ENCODE measurements at places on chromosomes 2 and 18. TPM values are rescaled to one million over a fixed set of nuclear protein-coding genes. Genes with fewer than 3 reads are reported as not detected.
A peak's percentile ranks its signal among the peaks of the same experiment; 100 is the strongest.

- peak; percentile 21 for DNase-seq
Measured at GRCh38 chr2:48415836-48416515, 114.0 kb upstream of the STON1 start.

- DNase-seq, result peak; percentile 32
Measured at GRCh38 chr18:57705011-57705410, 83.4 kb upstream of the NARS1 start.

DNA sequence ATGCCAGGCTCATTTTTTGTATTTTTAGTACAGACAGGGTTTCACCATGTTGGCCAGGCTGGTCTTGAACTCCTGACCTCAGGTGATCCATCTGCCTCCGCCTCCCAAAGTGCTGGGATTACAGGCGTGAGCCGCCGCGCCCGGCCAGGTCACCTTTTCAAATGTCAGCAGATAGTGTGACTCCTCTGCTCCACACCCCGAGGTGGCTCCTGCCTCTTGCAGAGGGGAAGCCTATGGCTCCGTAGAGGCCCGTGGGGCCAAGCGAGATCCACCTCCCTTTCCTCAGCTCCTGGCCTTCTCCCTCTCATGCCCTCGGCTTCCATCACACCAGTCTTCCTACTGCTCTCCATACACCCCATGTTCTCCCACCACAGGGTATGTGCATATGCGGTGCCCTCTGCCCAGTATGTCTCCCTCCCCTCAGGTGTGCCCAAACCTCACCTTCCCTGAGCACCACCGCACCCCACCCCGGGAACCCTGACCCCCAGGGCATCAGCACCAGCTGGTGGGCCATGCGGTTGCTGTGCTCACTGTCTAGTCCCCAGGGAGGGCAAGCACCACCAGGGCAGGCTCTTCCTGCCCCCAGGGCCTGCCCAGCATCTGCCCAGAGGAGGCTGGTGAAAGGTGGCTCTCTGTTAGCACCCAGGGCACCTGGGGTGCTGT, 10.7 kb downstream of the GPR17 start:
- DNase-seq, result no peak

DNA sequence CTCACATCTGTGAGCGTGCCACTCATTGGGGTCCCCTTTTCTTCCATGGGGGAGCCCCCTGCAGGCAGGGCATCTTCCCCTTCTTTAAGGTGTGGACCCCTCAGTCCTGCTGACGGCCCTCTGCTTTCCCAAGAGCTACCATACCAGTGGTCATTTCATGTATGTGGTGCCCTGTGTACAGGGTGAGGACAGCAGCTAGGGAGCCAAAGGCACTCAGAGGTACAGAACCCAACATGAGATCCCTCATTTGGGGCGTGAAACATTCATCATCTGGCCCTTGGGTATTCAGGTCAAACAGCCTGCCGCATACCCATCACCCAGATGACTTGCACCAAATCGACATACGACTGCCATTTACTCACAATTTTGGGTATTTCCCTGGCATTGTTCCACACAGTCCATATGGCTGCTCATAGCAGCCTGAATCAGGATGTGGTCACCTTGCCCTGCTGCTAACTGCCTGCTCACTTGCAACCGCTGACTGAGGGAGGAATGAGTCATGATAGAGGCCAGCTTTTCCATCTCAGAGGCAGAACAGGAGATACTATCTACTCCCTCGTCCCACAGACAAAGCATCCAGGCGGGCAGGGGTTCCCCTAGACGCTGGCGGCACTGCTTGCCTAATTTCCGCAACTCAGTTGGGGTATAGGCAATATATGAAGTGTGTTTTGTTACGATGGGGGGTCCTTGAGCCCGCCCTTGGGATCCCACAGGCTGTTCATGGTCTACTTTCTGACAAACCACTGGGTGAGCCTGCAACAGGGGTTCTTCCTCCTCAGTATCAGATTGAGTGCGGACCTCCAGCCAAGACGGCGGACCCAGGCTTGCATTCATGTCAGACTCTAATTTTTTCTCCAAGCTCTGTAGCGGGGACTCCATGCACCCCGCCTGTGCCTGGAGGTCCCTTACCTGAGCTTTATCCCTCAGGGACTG, 228.6 kb downstream of the SATB2 start:
- DNase-seq, result no peak

DNA sequence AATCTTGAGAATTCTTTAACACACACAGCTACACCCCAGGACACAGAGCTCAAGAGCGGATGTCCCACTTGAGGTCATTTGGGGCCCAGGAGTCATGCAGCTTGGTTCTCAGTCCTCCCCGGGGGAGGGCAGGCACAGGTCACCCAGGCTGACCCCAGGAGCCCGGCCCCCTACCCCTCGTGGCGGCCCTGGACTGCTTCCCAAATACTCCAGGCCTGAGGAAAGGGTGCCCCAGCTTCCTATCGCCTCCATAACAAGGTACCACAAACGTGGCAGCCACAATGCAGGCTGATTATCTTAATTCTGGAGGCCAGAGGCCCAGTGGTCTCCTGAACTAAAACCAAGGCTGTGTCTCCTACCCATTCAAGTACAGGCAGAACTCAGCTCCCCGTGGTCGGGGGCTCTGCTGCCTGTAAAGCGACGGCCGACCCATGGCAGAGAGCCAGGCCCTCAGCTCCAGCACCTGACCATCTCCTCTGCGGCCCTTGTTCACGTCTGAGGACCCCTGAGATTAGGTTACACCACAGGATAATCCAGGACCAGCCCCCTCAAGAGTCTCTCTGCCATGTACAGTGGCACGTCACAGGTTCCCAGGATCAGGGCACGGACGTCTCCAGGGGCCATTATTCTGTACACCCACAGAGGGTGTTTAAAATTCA, 10.5 kb downstream of the SLC66A2 start:
- no peak for DNase-seq

DNA sequence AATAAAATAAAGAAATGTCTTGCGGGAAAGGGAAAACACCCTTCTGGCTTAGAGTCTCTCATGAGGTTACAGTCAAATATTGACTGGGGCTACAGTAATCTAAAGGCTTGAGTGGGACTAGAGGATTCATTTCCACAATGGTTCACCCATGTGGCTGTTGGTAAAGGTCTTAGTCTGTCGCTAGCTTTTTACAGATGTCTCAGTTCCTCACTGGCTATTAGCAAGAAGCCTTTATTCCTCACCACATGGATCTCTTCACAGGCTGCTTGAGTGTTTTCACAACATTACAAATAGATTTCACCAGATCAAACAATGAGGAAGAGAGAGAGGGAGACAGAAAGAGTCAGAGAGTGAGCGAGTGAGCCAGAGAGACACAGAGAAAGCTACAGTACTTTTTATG, 8.3 kb upstream of the ZC3H15 start:
- DNase-seq, result no peak

- no peak for DNase-seq
Measured at GRCh38 chr2:48910961-48911360, 155.4 kb upstream of the LHCGR start.

Gene STARD6
- 0.19 TPM for total RNA-seq

Gene GPR45
- total RNA-seq, result not detected

DNA sequence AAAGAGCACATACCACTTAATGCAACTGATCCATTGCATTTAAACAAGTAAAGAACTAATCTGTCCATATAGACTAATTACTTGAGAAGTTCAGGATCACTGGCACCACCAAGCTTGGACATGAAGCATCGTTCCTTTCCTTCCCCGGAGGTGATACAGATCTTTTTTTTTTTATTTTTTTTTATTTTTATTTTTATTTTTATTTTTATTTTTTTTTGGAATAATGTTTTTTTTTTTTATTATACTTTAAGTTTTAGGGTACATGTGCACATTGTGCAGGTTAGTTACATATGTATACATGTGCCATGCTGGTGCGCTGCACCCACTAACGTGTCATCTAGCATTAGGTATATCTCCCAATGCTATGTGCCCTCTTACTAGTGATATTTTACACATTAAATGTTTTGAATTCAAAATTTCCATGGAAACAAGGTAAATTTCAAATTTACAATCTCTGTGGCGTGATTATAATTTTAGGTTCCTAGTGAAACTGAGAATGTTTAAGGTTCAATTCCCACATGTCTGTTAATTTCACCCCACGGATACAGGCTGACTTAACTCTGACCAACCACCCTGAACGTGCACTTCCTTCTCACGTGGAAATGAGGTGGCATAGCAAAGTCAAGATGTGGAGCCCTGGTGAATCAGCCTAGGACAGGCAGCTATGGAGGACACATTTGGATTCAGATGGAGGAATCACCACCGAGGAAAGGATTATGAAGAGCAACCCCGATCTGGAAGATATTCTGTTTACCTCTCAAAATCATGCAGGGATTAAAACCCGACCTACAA, 101.6 kb upstream of the THOC1 start:
- no peak for DNase-seq

GRCh38 chr18:33673689-33674088, 95.7 kb downstream of the ASXL3 start:
- DNase-seq, result no peak

DNA sequence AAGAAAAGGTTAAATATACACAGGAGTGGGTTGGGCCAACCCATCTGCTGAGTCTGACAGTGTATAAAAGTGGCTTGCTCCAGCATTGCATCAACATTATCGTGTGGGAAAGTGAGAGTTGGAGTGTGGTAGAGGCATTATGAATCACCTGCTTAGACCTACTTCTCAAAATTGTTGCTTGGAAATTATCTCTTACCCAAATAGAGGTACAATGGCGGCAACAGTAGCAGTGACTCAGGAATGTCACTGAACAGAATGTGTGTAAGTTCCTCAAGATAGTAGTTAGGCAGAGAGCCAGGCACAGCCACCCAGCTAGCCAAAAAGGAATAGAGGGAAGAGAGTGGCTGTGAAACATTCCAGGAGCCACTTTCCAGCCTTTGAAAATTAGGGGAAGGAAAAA, 616.0 kb downstream of the NUP35 start:
- no peak for DNase-seq

GRCh38 chr2:230681171-230681545, 31.5 kb upstream of the CAB39 start:
- no peak for DNase-seq

Gene FOXI3
- total RNA-seq, result not detected

Gene VWC2L
- total RNA-seq, result 0.09 TPM

Gene ITM2C
- total RNA-seq, result 1,131 TPM

Gene SLC9A2
- total RNA-seq, result 5.9 TPM

DNA sequence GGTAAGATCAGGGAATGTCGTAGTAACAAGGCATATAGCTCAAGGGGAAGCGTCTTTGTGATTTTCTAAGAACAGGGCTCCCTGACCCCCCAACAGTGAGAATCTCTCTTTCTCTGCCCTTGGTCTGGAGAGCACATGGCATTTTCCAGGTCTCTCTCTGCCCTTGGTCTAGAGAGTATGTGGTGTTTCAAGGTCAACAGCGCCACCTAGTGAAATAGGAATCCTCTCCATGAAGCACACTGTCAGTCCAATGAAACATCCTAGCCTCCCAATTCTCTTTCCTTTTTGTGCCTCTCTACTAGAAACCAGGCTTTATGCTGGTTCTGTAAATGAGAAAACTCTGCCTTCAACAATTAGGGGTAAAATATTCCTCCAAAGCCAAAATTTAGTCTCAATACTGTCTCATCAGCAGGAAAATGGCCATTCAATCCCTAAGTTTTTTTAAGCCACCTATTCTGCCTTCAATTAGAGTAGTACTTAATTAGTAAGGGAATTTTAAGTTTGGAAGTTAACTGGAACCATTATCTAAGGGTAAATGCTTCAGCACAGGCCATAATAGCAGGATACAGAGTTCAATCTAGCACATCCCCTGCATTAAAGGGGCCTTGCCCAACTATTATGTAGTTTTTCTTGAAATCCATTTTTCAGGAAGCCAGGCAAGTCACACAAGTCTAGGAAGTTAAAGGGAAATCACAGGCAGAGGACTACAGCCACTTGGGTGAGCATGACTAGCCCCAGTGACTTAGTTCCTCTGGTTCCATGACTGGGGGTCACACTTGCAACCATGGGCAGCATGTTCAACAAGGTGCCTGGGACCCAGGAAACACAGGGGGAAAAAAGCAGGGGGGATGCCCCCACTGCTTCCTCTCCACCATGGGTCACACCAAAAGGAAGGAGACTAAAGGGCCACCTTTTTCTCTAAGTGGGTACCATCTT, 12.4 kb downstream of the DYM start:
- DNase-seq, result peak; percentile 10

DNA sequence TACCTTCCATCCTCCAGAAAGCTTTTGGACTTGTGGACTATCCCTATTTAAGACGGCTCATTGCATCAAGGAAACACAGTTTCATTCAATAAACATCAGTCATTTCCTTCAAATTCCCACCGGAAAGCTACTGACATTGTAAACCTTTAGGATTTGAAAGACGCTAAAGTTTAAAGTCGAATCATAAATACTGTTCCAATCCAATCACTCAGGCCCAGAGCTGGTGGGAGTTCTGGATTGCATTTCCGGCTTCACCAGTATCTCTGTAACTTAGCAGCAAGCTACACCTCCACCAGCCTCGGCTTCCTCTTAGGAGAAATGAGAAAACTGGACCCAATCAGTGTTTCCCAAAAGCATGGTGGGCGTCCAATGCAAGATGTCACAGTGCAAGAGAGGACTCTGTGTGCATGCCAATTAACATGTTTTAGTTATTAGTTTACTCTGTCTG, 1.6 kb downstream of the WDFY1 start:
- no peak for DNase-seq

Gene LOXHD1
- 0.25 TPM for total RNA-seq

DNA sequence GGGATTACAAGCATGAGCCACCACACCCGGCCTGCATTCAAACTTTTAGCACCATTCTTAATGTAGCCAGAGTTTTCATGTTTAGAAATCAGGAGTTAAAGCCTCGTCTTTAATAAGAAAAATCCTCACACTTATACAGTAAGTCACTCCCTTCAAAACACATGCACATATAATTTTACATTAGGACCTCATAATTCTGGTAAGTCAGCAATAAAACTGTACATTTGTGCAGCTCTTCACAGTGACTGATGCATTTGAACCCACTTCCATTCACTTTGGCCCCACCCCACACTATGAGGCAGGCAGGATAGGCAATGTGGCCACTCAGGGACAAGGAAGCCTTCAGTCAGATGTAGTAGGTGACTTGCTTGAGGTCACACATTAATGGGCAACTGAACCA, 141.7 kb upstream of the SIX3 start:
- DNase-seq, result no peak

Gene MYO1B
- 64.8 TPM for total RNA-seq

DNA sequence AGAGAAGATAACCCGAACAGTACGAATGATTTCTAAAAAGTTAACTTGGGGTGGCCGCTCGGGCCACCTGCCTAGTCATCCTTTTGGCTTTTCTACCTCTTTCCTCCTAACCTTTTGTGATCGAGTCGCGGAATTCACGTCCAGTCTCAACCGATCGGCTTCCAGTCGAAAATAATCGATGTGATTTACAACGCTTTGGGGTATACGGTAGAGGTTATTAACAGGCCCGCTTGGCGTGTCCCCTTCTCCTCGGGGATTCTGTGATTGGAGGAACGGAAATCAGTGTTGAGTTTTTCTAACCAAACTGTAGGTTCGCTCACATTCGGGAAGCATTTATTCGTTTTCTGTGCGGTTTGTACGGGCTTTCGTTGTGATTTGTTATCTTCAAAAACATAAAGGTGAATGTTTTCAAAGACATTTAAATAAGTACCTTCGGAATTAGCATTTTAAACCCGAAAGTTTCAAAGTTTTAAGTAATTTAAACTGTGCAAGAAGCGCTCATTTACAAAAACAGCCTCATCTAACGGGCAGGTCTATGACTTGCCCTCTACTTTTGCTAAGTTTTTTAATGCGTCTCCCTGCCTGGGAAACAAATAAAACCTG, 588 bp upstream of the FOXI3 start:
- DNase-seq, result no peak
